Daoy (cell line): ENCODE measurements at places on chromosomes 12 and 14. TPM values are rescaled to one million over a fixed set of nuclear protein-coding genes. Genes with fewer than 3 reads are reported as not detected.

TAS2R9 gene
- not detected in 2 replicates for total RNA-seq

TEX52 gene
- total RNA-seq: not detected in 2 replicates

IRF9 gene
- 7.9 and 25.5 TPM in 2 replicates for total RNA-seq

SVOP gene
- not detected in 2 replicates for total RNA-seq

SLC6A12 gene
- total RNA-seq: 0.57 and 3.4 TPM in 2 replicates

RTN1 gene
- 2.4 and 5.3 TPM in 2 replicates for total RNA-seq

DENR gene
- total RNA-seq: 86.9 and 107 TPM in 2 replicates

DNA sequence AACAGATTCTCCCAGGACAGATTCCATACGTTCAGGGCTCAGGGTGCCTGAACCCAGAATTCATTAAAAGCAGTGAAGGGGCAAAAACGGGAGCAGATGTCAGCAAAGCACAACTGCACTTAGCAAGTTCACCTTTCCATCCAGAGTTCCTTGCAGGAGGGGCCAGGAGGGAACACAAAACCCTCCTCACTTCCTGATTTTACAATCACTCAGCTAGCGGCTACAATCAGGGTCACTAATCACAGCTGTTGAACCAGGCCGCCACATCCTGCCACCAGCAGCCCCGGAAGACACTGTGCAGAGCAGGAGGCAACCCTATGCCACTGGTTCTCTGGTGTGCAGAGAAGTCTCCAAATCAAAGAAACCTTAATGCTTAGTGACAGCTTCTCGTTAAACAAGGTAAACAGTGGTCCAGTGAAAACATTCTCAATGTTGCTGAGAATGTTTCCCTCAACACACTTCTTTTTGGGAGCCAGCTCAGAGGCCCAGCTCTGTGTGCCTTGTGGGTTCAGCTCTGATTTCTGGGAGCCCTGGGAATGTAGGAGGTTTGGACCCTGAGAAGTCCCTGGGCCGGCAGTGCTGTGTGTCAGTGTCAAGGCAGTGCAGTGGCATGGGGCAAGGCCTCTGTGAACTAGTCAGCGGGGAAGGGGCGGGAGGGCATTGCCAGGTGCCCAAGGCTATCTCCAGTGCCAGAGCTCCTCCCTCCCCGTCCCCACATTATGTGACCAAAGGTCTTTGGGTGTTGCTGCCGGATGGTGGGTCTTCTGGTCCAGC lies 54.5 kb downstream of the VCPKMT start:
- peak; percentile 89 for DNase-seq

DNA sequence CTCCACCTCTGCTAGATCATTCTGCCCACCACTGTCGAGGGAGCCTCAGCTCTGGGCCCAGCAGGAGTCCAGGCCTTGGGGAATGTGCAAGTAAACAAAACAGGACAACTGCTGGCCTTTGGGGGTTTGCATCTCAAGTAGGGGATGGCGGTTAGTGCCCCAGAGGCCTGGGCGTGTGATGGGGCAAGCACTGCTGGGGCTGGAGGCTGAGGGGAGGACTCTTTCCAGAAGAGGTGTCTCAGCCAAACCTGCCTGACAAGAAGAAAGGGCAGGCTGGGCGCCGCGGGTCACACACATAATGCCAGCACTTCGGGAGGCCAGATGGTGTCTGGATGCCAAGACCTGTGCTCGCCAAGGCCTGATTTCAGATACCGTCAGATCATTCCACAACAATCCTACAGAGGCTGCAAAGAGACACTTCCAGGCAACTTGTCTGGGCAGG lies 8.6 kb upstream of the ALDH2 start:
- DNase-seq: no peak

GRCh38 chr14:61769893-61770292 lies 7.7 kb downstream of the SNAPC1 start:
- DNase-seq: no peak

GRCh38 chr12:65891987-65892481 lies 67.8 kb downstream of the HMGA2 start:
- DNase-seq: peak; percentile 96

- no peak for DNase-seq
Observed at GRCh38 chr12:111407377-111408115, 1.8 kb downstream of the SH2B3 start.

GRCh38 chr14:79825046-79825521 lies 386.2 kb downstream of the DIO2 start:
- no peak for DNase-seq

DNA sequence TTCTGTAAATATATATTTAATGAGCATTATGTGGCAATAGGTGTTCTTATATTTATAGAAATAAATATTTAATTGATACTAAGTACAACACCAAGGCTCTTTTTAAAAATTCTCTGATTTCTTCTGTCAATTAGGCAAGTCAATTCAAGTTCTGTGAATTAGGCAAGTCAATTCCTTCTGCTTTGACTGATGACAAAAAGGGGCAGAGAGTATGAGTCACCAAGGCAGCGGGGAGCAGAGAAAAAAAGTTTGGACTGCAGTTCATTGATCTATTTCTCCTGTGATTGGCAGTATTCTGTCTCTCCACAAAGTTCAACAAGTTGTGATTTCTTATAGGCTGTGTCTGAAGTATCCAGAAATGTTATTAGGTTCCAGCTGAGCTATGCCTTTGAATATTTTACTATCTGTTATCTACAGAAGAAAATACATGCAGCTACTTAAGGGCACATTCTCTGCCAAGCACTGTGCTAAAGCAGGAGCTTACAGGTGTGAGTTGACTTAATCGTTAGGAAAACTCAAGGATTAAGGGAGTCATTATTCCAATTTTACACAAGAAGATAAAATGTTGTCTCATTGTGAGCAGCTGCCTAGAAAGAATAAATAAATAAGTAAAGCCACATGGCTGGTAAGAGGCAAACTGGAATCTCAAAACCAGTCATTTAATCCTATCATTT lies 206.4 kb upstream of the ALG10B start:
- no peak for DNase-seq

GRCh38 chr14:74616507-74616906 lies 4.5 kb upstream of the LTBP2 start:
- DNase-seq: peak; percentile 97

DNA sequence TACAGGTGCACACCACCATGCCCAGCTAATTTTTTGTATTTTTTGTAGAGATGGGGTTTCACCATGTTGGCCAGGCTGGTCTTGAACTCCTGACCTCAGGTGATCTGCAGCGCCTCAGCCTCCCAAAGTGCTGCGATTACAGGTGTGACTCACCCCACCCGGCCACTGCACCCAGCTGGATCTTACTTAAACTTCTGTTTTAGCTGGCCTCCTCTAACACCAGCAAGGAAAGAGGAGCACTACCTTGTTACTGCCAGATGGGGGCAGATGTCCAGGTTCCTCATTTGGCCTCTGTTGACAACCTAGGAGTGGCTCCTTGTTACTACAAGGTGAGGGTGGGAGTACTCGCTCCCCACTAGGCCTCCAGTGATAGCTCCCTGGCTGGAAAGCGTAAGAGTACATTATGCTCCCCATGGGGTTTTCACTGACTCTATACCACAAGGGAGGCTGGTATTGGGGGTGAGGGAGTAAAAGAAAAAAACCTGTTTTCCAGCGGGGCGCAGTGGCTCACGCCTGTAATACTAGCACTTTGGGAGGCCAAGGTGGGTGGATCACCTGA lies 13.2 kb upstream of the ARF6 start:
- peak; percentile 81 for DNase-seq

DNA sequence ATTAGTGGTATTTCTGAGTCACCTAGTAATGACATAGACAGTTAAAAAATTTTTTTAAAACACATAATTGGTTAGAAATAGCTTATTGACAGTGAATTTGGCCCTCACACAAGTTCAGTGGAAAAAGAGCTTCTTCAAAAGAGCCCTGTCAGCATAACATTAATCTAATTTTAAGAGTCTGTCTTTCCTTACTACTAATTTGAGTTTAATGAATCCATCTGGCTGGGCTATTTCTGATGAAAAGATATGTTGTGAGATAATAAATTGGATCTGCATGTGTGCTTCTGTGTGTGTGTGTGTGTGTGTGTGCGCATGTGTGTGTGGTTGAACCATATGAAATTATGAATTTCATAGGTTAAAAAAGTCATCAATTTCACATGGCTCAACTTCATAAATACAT lies 1045.2 kb downstream of the FLRT2 start:
- no peak for DNase-seq

DNA sequence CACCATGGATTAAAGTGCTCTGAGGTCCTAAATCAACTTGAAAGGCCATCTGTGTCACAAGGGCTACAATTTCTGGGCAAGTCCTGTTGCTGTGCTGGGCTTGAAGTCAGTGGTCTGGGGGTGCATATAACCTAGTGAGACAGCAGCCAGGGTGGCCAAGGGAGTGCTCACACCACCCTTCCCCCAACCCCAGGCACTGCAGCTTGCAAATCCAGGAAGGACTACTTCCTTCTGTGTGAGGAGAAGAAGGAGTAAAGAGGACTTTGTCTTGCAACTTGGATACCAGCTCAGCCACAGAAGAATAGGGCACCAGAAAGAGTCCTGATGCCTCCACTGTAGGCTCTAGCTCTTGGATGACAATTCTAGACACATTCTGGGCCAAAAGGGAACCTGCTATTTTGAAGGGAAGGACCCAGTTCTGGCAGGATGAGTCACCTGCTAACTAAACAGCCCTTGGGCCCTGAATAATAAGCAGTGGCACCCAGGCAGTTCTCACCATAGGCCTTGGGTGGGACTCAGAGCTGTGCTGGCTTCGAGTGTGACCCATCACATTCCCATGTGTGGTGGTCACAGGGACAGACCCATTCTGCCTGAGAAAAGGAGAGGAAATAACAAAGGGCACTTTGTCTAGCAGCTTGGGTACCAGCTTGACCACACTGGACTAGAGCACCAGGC lies 32.6 kb upstream of the DHRS7 start:
- peak; percentile 57 for DNase-seq

DNA sequence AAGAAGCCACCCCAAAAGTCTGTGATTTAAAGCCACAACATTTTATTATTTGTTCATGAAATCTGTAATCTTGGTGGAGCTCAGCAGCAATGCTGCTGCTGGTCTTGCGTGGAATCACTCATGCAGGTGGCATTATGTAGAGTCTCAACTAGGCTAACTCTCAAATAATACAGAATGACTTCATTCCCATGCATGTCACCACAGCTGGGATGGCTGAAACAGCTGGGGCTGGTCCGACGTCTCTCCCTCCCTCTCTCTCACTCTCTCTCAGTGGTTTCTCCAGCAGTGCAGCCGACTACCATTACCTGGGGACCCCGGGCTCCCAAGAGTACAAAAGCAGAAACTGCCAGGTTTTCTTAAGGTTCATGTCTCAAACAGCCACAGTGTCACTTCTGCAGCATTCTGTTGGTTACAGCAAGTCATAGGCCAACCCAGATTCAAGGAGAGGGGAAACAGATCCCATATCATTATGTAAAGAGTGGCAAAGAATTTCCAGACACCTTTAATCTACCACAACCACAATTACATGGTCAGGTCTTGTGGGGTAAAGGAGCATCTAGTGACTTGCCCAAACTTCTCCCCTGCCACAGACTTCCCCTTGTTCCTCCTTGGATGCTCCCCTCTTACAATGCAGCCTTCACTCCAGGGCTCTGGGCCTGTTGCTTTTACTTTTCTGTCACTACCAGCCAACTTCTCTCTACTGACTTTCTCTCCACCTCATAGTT lies 192.0 kb upstream of the HMGA2 start:
- DNase-seq: peak; percentile 70

DNA sequence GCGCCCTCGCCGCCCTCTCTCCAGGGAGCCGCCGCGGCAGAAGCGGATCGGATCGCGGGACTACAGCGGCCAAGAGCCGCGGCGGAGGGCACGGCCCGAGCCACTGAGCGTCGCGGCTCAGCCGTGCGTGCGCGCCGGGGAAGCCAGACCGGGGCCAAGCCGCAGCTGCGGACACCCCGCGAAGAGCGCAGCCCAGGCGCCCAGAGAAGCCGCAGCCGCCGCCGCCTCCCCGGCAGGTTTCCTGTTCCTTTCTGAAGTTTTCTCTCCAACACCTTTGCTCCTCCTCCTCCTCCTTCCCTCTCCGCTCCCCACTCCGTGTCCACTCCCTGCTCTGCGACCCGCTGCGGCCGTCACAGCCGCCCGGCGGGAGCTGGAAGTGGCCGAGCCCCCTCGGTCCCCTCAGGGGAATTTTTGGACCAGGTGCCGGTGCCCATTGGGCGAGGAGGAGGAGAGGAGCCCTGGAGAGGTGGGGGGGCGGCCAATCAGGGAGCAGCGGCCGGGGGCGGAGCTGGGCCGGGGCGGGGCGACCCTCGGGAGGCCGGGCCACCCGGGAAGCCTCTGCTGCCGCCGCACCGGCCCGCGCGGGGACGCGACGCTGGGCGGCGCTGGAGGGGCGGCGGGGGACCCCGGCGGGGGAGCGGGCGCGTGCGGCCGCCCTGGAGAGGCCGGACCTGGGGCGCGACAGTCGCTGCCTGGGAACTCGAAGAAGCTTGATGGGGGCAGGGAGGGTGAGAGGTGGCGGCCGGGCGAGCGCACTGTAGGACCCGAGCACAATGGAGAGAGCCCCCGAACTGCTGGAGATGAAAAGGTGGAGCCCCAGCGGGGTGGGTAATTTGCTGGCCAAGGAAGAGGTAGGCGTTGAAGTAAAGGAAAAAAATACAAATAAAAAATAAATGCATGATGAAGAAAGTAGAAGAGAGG lies at the start of gene ITPR2:
TSS of gene ITPR2 (minus strand) at position 373 of the 921 bp plus-strand sequence. CDS start 413 bp downstream, outside the sequence.
- DNase-seq: peak; percentile 98

DNA sequence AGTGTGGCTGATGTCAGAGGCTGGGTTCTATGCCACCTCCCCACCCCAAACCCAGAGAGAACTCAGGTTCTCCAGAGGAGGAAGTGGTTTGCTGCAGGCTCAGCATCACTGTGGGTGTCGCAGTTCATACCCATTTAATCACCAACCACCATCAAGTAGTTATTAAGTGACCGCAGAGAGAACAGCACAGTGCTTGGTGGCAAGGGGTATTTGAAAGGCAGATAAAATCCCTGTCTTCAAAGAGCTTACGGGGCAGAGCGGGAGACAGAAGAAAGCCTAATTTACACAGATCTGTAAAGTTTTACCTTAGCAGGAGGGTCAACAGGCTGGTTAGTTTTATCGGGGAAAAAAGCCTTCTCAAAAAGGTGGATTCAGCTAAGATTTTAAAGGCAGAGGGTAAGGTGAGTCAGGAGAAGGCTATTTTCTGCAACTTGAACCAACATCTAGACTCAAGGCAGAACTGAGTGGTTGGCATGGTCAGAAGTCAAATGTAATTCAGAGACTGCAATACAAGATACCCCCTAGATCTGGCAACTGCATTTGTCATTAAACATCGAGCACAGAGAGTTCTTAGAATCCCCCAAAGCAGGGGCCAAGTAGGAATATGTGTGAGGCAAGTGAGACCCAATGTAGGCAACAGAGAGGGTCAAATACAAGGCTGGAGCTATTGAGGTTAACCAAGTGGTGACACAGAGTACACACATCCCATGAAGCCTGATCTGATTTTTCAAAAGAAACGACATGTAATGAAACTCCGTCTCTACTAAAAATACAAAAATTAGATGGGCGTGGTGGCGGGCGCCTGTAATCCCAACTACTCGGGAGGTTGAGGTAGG lies 13.2 kb downstream of the PXN start:
- DNase-seq: no peak

- no peak for DNase-seq
Observed at GRCh38 chr12:104304261-104305009, 896 bp downstream of the EID3 start.

DNA sequence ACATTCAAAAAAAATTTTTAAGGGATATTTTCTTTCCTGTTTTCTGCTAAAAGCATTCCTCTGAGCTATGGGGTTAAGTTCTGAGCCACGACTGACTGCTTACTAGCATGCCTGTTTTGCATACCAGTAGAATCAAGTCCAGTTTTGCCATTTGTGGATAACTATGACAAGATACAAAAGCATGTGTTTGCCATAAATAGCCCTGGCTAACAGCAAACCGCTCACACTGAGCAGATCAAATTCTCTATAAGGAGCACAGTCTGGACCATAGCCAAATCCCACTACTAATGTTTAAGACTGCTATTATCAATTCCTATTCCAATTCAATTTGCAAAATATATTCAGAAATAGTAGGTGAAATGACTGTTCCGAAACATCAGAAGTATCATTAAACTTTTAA lies 3.2 kb downstream of the CFL2 start:
- DNase-seq: peak; percentile 25

GRCh38 chr14:81831128-81831820 lies 297.6 kb upstream of the SEL1L start:
- no peak for DNase-seq
